Tibial artery (tissue), 4 donors: ENCODE measurements at places on chromosomes 16 and 17.

DNA sequence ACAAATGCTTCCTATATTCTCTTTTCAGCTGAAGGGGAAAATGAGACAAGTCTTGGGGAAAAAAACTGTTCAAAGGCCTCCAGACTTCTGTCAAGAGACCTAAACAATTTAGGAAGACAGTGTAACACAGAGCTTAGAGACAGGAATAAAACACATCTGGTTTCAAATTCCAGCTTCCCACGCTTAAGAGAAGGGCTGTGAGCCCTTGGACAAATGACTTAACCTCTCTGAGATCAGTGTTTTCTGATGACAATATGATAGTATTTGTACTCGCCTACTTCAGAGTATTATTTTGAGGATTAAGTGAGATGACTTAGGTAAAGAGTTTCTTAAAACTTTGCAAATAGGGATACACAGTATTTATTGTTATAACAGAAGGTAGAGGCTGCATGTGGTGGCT is 29.5 kb downstream of the SMURF2 start:
- no peak for DNase-seq

DNA sequence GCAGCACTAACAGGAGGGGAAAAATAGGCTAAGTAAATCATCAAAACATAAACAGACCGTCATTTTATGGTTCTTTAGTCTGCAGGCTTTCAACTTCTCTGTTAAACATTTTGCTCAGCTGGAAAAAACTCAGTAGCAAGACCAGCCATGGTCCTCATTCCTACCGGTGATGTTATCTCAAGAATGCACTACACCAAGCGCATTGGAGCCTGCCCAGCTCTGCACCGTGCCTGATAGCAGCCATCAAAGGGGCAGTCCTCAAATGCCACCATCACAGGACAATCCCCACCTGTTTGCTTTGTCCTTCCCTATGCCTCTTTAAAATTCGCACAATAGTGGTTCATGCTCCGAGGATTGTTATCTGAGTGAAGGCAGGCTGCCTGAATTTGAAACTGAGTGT is 181.5 kb upstream of the MON1B start:
- no peak for DNase-seq

DNA sequence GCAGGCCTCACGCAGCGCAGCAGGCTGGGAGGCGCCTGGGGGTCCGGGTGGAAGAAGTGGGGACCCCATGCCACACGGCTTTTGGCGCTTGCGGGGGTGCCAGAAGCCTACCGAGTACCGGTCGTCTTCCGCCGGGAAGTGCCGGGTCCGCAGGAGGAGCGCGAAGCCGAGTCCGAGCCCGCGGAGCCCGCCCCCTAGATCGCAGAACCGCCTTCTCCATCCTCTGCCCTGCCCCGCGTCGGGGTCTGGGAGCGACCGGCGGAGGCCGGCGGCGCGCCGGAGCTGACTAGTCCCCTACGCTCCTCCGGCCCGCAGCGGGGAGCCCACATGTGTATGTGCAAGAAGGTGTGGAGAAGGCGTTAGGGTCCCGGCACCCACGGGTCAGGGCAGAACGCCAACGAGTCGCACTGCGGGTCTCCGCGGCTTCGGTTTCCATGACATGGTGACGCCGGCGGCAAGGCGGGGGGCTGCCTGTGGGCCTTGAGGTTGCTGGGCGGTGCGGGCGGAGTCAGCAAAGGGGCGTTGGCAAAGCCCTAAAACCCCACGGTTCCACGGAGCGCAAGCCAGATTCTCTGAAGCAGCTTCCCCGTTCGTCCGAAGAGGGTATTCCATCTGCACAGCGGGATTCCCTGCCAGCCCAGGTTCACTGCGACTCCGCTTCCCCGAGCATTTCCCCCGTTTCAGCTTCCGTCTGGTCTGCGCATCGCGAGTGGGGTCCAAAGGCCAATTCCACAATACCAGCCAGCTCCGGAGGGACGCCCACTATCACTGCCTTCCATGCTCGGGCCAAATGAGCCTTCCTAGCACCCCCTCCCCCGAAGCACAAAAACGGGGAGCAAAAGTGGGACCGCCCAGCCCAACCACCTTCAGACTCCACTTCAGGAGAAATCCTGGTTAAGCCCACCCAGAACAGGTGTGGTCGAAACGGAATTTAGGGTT is 2.3 kb upstream of the LHX1 start:
- DNase-seq, result no peak

DNA sequence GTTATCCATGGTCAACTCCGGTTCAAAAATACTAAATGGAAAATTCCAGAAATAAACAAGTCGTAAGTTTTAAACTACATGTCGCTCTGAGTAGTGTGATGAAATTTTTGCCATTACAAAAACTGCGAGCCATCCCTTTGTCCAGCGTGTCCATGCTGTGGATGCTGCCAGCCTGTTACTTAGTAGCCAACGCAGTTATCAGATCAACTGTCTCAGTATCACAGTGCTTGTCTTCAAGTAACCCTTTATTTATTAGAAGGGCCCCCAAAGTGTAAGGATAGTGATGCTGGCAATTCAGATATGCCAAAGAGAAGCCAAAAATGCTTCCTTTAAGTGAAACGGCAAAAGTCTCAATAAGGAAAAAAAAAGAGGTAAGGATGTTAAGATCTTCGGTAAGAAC is 23.9 kb downstream of the SNN start:
- no peak for DNase-seq

DNA sequence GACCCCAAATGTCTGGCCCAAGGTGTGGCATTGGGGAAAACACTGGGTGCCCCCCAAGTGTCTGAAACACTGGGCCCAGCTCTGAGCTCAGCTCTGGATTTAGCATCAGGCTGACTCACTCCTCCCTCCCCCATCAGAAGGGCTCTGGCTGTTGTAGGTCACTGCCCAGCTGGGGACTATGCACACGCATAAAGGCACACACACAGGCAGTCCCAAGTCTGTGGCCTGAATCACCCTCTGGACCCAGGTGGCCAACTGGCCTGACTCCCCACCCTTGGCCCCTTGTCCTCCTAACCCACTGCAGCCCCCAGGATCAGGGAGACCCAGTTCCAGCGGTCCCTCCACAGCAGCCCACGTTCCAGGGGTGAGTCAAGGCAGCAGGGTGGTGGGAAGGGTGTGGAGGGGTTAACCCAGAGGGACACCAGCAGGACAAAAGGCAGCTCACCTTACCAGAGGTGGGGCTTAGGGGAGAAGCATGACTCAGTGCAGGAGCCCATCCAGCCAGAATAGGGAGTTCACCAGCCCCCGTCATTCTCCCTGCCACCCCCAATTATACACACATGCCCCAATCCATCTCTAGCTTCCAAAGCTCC is 47.0 kb downstream of the MYO18A start:
- peak; percentile 67 for DNase-seq

DNA sequence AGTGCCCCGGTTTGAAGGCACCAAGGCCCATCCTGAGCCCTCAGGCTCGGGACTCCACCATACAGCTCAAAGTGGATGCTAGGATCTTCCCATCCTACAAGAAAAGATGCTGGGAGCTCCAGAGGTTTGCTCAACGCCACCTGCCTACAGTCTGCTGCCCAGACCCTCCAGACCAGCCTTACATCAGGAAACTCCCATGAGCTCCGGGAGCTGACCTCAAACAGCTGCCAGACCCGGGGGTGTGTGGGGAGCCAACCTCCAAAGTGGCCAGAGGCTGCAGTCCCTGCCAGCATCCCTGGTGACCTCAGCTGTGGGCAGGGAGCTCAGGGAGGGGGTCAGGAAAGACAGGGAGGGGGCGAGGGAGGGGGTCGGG is 43.8 kb downstream of the C16orf82 start:
- no peak for DNase-seq

- DNase-seq, result peak; percentile 72
Observed at GRCh38 chr16:70433458-70434103, 5.3 kb downstream of the ST3GAL2 start.

- no peak for DNase-seq
Observed at GRCh38 chr17:52666264-52666663, 507.8 kb upstream of the CA10 start.

- DNase-seq, result no peak
Observed at GRCh38 chr16:72172105-72173034, at the start of gene PMFBP1. PMFBP1 (minus strand) TSS chr16:72172155; CDS start chr16:72171208, 947 bp downstream.

DNA sequence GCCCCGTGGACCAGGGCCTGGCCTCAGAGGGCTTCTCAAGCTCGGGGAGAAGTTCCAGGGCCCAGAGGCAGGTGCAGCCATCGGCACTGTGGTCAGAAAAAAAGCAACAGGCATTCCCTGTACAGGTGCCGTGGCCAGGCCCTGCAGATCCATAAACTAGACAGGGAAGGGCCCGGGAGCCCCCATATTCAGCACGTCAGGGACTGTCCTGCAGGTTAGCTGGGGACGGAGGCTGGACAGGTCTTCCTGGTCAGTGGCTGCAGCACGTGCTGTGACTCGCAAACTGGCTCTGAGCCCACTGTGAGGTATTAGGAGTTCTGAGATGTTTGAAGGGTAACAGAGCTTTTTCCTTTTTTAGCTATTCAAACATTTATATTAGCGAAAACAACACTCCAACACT is 15.0 kb upstream of the C16orf95 start:
- DNase-seq, result peak; percentile 39

GRCh38 chr17:49939318-49939717 is 29.7 kb upstream of the DLX4 start:
- no peak for DNase-seq

DNA sequence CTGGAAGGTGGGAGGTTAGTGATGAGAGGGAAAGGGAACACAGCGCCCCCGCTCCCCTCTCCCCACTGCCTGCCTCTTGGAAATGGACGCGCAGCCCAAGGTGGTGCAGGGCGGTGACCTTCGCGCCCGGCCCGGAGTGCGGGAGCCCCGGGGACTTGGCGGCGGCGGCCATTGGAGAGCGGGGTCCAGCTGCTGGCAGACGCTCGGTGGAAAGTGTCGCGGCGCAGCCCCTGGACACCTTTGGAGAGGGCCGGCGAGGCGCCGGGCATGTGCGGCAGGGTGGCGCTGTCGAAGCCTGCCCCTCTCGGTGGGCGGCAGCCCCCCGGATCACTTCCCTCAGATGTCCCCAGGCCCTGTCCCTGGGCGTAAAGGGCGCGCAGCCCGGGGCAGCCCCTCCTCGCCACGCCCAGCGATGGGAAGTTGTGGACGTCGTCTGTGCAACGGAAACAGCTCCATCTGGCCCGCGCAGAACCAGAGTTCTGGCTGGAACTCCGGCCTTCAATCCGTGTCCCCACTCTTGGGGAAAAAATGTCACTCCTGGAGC is 16.7 kb downstream of the SALL1 start:
- DNase-seq, result no peak

DNA sequence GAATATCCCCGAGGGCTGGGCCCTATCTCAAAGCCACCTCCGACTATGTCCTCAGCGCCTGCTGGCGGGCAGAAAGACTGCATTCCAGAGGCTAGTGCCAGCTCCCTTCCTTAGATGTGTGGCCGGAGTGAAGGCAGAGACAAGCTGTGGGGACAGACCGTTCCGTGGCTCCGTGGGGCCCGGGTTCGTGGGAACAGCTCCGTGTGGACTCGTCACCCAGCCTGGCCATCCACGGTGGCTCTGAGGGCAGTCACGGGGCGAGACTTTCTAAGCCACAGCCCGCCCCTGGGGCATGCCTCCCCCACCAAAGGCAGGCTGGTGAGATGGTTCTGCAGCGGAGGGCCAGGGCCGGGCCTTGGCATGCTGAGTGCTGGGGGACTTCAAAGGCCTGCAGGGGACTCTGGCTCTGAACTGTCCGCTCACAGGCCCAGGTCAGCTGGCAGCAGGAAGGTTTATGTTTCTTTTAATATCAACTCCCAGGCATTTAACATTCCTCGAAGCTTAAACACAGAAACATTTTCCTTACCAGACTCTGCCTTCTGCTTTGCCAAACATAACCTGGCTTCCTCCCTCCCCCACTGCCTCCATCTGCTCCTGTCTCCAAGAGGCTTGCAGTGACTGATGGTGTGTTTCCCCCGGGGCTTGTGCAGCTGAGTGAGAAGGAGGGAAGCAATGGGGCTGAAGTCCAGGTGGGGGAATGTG is 50.4 kb downstream of the TIMM22 start:
- peak; percentile 95 for DNase-seq

DNA sequence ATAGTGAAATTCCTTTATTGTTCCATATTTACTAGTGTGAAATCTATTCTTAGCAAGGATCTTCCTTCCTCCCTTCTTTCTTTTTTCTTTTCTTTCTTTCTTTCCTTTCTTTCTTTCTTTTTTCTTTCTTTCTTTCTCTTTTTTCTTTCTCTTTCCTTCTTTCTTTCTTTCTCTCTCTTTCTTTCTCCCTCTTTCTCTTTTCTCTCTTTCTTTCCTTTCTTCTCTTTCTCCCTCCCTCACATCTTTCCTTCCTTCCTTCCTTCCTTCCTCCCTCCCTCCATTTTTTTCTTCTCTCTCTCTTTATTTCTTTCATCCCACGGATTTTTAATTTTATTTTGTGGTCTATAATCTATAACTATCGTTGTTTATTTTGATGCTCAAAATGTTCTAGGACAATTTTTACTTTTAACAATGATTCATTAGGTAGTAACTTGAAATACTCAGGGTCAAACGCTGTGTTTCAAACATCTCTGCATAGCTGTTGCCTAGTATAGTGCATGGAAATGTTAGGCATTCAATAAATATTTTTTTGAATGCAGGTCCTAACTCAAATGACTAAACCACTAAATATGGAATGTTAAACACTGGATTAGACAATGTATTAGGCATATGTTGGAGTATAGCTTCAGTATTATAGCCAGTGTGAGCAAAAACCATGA is 178.3 kb downstream of the MAP2K6 start:
- no peak for DNase-seq

- DNase-seq, result peak; percentile 28
Observed at GRCh38 chr17:57677858-57678257, 67.2 kb downstream of the CCDC182 start.

DNA sequence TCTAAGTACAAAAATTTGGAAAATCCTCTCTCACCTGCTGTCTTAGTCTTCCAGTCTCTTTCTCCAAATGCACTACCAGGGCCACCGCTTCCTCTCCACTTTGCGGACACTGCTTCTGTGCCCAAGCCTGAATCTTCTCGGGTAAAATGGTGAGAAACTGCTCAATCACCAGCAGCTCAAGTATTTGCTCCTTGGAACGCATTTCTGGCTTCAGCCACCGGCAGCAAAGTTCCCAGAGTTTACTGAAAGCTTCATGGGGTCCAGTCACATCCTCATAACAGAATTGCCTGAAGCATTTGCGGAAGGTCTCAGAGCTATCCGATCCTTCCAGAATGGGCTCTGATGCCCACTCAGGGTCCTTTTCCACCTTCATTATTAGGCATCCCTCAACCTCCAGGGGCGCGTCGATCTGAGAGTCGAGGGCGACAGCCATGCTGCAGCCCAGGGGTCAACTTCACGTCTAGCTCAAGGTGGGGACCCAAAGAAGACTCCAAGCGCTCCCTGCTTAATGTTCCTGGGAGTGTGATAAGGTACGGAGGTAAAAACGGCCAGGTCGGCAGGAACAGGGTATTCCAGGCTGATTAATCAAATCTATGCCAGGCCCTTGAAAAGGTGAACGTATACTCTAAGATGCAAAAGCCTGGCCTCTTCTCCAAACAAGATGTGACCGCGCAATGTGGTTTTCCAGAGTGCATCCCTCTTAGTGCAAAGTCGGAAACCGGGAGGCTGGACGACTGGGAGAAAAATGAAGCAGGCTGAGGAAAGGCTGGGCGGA is 763 bp downstream of the ZKSCAN2 start:
- no peak for DNase-seq

GRCh38 chr17:31859487-31860008 is 504 bp upstream of the COPRS start:
- DNase-seq, result no peak
